GM03348 (cell line): ENCODE measurements at places on chromosomes 7 and 10.
A peak's percentile ranks its signal among the peaks of the same experiment; 100 is the strongest.

DNA sequence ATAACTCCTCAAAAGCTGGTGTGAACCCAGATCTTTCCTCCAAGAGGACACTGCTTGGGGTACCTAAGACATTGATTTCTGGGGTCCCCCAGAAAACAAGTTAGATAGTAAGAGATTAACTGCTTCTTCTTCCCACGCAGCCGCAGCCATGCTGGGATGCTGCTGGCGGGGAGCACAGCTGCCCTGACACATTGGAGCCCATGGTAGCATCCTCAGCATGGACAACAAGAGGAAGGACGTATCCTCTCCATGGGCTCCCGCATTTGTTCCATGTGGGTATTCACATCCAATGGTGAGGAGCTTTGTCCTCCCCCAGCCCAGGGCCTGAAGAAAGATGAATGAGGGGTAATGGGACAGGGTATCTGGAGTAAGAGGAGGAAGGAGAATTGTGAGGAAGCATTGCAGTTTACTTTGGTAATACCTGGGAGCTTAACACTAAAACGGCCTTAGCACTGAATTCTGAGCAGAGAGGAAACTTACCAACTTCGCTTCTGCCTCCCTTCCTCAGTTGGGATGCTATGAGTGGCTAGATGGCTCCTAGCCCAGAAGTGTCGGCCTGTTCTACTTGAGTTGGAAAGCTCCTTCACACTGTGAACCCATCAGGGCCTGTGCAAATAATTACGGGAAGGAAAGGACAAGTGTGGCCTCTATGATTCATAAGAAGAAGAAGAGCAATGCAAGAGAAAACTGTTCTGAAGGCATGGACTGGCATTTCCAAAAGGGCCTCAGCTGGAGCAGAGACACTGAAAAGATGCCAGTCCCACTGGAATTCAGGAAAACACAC is 43.9 kb downstream of the C10orf120 start:
- DNase-seq: no peak

GRCh38 chr10:13924040-13924725 is 337.4 kb downstream of the PRPF18 start:
- DNase-seq: peak; percentile 81

- DNase-seq: no peak
Measured at GRCh38 chr7:120658516-120658915, 199.4 kb downstream of the TSPAN12 start.

- no peak for DNase-seq
Measured at GRCh38 chr7:84914598-84914997, 272.3 kb downstream of the SEMA3D start.

DNA sequence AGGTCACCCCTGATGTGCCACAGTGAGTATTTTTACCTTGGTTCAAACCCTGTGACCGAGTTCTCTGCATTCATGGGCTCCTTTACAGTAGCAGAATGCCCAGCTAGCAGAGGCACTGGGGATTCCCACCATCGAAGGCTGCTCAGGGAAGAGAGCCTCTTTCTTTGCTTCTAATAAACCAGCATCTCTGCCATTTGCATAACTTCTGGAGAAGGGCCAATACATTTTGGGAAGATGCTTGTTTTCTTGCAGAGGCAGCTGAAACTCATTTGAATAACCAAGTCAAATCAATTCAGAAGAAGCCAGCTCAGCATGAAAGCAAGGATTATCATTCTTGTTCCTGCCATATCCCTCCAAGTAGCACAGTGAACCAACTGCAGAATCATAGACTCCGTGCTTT is 82.9 kb upstream of the WDR11 start:
- no peak for DNase-seq

- DNase-seq: no peak
Measured at GRCh38 chr7:129041142-129042085, 13.5 kb downstream of the TNPO3 start.

DNA sequence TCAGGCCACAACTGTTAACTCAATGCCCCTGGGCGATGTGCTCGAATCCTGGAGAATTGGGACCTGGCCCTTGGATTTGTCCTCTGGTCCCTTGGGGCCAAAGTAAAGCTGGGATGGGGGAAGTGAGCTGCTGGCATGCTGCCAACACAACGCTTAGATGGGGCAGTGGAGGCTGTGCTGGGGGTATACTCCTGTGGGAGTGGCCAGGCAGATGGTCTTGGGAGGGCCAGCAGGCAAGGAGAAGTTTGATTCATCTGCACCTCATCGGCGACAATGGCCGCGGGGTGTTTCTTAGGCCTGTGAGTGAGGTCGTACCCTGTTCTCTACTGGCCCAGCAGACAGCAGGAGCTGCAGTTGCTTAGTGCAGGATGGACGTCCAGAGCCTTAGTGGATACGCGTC is 139.0 kb upstream of the MTPN start:
- DNase-seq: no peak

- peak; percentile 87 for DNase-seq
Measured at GRCh38 chr7:71633551-71634008, 501.6 kb downstream of the GALNT17 start.

DNA sequence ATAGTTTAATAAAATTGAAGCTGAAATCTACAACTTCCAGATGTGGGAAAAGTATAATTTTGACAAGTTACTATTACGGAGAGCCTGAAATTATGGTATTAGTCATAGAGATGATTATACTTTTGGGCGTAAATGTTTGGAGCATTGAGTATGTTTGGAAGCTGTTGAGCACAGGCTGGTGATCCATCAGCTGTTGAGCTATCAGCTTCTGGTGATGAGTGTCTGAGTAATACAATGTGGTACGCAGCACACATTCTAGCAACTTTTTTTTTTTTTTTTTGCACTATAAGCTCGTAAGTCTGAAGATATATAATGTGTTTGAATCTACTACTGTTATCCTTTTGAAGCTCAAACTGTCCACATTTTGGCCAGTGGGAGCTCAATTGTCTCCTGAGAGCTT is 123.4 kb downstream of the ATE1 start:
- peak; percentile 85 for DNase-seq

DNA sequence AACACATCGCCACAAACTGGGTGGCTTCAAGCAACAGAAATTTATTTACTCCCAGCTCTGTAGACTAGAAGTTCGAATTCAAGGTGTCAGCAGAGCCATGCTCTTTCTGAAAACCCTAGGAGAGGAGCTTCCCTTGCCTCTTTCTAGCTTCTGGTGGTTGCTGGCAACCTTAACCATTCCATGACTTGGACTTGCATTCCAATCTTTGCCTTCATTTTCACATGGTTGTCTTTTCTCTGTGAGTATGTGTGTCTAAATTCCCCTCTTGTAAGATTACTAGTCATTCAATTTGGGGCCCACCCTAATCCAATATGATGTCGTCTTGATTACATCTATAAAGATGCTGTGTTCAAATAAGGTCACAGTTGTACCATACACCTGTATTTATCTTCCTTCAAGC is 65.9 kb upstream of the PRKG1 start:
- DNase-seq: no peak

GRCh38 chr7:43550427-43550826 is 32.5 kb upstream of the STK17A start:
- DNase-seq: no peak

GRCh38 chr10:43076311-43076875 is 476 bp upstream of the RET start:
- DNase-seq: no peak

GRCh38 chr7:157273208-157274093 is 63.4 kb upstream of the DNAJB6 start:
- peak; percentile 95 for DNase-seq

DNA sequence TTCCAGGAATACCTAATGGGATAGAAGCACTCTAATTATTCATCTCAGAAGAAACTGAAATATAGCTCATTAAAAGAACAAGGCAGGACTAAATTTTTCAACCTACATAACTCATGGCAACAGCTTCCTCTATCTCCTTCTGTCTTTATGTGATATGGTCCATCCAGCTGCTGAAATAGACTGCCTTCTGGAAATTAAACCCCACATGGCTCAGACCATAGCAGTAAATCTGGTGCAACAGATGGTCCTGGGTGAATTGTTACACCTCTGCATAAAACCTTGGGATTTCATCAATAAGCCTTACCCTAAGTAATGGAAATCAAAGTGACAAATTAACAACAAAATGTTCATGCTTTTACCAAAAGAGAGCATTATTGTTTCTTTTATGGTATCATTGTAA is 205.6 kb upstream of the CSTF2T start:
- no peak for DNase-seq

GRCh38 chr7:25289518-25289917 is 61.2 kb upstream of the NPVF start:
- no peak for DNase-seq

- peak; percentile 78 for DNase-seq
Measured at GRCh38 chr7:138738551-138739335, 37.6 kb upstream of the SVOPL start.

DNA sequence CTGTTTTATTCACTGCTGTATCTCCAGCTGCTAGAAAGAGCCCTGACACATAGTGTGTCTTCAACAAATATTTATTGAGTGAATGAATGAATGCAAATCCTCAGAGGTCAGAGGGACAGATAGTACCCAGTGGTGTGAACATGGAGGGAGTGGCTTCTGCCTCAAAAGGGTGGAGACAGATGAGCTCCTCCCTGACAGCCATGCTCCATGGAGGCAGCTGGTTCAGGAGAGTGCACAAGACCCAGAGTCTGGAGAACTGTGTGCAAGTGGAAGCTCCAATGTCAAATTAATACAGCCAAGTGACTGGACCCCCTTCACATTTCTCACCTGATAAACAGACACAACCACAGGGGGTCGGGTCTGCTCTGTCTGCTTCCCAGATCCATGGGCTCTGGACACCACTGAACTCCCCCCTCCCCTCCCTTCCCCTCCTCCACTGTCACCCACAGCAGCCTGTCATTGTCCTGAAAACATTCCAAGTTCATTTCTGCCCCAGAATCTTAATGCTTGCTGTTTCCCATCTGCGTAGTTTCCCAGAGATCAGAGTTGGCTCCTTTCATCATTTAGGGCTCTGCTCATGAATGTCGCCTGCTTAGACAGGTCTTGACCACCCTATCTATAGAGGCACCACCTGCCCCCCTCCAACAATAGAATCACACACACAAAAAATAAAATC is 312.9 kb upstream of the PODXL start:
- no peak for DNase-seq

GRCh38 chr10:71383972-71384687 is 12.6 kb upstream of the CDH23 start:
- peak; percentile 86 for DNase-seq

- DNase-seq: no peak
Measured at GRCh38 chr10:89651205-89651915, 6.3 kb upstream of the PANK1 start.

DNA sequence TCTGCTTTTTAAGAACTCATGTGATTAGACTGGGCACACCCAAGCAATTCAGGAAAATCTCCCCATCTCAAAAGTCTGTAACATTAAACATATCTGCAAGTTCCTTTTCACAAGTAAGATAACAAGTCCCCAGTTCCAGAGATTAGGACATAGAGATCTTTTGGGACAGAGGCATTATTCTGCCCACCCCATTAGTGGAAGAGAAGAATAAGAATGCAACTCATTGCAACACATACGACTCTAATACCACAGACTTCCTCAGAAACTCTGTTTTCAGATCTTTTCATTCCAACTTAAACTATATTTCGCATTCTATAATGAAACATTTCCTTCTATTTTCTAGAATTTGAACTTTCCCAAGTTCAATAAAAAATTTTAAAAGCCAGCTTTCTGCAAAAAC is 137.7 kb downstream of the SEMA3C start:
- peak; percentile 16 for DNase-seq

DNA sequence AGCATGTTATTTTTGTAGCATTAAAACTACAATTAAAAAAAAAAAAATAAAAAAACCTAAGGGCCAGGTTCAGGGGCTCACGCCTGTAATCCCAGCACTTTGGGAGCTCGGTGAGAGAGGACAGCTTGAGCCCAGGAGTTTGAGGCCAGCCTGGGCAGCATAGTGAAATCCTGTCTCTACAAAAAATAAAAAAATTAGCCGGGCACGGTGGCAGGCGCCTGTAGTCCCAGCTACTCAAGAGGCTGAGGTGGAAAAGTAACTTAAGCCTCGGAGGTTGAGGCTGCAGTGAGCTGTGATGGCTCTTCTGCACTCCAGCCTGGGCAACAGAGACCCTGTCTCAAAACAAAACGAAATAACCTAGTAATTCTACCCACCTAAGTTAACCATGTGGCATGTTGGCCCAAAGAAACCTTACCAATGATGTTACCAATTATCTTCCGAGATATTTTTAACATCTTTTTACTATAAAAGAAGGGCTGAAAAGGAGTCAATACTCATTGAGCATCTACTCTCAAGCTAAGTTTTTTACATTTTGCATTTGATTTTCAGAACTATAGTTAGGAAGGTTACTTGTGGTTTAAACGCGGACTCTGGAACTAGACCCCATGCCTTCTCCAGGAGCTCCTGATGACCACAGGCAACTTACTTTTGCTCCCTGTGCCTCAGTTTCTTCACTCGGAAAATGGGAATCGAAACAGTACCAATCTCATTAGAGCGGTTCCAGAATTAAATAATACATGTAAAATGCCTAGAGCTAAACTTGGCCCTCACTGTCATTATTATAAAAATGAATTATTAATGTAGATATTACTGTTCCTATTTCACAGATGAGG is 1.4 kb downstream of the ITGB1 start:
- DNase-seq: no peak

DNA sequence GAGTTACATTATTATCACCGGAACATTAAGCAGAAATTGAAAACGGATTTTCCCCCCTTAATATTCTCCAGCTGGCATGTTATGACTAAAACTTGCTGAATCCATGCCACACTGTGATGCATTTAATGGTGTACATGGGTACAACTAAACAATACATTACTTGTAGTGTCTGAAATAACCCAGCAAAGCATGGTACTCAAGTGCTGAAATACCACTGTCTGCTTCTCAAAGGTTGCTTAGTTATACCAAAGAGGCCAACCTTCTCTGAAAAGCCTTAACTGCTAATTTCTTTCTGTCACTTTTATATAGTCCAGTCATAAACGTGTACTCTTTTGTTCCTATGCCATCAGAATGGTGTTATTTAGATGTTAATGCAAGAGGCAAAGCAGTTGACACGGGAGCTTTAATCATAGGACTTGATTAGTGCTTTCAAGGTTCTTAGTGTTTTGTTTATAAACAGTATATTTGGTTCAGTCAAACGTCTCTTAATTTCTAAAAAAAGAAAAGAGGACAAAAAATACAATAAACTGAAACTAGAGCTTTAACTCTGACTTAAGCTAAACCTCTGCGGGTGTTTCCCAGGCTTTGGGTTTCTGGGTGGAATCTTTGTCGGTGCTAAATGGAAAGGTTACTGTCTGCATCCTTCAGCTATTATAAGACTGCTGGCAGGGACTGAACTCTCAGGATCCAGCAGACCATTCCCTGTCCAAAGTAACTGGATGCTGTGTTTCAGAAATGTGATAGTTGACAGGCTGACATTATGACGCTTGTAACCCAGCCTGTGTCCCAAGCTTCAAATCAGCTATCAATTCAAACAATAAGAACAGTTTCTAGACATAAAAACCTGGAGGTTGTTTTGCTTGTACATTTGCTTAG is 202.6 kb downstream of the PPP1R3A start:
- DNase-seq: no peak

GRCh38 chr10:74691164-74691563 is 135.2 kb upstream of the KAT6B start:
- DNase-seq: no peak

- no peak for DNase-seq
Measured at GRCh38 chr10:24237801-24238395, 29.0 kb downstream of the KIAA1217 start.
